ENCODE measurements at places on chromosomes 5 and 9.
A peak's percentile ranks its signal among the peaks of the same experiment; 100 is the strongest.

DNA sequence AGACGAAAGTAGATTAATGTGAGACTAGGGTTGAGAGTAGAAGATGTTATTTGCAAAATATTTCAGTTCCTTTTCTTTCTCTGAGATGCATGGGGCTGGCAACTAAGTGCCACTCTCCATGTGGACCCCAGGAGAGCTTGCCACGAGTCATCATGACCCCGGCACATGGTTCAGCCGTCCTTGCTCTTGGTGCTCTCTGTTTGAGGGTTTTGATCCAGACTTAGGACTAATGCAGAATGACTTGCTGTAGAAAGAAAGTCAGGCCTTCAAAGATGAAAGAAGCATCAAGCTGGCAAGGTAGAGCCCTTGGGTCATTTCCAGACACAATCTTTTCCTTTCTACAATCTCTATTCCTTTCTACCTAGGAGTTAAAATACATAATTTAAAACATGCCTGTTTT is 84.7 kb downstream of the RASGRF2 start:
- DNase-seq, result no peak

DNA sequence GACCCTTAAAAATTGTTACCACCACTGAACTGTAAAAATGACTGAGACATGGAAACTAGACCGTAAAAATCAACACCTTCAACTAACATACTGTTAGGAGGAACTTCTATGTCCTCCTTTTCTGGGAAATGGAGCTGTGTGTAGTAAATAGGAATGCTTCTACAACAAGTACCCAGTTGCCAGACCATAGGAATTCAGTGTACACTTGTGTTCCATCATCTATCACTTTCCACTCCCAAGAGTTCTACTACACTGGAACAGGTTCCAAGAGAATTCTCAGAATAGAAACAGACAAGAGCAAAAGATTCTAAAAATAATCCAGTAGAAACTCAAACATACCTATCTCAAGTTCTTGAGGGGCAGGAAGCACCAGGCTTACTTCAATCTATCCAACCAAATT is 23.6 kb downstream of the UBAP2 start:
- no peak for DNase-seq

- DNase-seq, result no peak
Measured at GRCh38 chr5:34452170-34452828, 203.8 kb upstream of the RAI14 start.

DNA sequence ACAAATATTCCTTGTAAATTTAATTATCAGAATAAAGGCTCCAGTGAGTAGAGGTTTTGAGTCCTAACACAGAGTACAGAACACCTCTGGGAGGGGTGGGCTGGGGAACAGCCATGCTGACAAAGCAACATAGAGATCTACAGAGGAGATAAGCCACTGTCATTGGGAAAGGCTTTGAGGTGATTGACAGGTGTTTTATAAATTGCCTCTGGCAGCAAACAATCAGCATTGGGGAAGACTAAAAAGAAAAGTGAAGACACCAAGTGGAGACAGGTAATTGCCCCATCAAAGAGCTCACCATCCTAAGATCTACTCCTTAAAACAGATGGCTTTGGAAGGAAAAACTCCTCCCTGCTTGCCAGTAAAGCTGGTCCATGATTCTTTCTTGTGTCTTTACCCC is 189.7 kb upstream of the TLE4 start:
- DNase-seq, result no peak

DNA sequence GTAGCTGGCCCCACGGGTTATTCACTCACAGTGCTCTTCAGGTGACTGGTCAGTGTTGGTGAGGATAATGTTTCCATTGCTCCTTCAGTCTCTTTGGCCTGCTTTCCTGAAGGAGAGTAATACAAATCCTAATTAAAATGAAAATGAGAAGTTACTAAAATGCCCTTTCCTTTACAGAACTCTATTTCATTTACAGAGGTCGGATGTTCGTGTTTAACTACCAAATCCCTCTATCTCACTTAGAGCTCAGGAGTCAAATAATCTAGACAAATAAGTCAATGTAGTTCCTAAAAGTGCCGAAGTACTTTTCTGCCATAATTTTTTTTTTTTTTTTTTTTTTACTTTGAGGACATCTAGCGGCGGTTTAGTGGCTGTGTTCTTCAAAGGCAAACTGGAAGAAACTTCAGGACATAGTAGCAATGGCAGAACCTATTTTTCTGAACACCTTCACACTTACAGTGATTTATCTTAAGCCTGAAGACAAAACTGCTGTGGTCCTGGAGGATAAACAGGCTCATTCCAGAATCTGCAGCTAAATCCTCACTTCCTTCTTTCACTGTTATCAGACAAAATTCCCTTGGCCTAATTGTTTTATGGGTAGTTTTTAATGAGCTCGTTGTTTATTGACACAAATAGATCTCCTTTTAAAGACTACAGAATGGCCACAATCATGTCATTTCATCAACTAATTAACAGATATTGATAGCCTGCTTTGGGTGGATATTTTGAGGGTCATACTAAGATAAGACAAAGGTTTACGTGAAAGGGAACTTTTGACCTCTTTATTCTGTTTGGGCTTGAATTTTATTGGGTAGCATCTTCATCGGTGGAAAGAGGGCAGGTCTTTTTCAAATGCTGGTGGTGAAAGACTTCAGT is 207.6 kb upstream of the DMRTA1 start:
- no peak for DNase-seq

DNA sequence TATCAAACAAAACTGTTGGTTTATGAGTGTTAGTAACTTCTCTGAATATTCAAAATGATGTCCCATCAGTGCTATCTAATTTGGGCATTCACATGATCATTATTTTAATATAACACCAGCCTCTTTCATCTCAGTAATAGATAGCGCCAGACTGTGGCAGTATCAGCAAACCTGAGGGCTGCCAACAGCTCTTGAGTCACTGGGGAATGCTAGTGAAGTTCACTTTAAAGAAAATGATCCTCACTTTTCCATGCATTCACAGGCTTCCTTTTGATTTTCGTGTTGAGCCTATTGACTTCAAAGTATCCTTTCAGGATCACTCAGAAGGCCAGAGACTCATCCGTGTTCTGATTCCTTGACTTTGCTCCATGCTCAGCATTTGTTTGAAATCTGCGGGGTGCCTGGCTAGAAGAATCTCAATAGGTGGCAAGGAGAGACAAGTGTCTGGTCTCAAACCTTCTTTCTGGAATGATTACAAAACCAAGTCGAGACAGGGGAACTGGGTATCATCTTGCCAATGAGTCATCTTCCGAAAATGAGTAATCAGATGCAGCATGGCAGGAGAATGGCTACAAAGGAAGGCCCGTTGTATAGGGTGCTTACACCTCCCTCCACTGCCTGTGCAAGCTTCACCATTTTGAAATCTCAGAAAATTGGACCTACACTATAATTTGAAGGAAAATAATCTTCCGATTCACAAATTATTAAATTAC is 509.1 kb downstream of the RASEF start:
- DNase-seq, result no peak

GRCh38 chr9:124420991-124421543 is 5.8 kb upstream of the PSMB7 start:
- DNase-seq, result no peak

DNA sequence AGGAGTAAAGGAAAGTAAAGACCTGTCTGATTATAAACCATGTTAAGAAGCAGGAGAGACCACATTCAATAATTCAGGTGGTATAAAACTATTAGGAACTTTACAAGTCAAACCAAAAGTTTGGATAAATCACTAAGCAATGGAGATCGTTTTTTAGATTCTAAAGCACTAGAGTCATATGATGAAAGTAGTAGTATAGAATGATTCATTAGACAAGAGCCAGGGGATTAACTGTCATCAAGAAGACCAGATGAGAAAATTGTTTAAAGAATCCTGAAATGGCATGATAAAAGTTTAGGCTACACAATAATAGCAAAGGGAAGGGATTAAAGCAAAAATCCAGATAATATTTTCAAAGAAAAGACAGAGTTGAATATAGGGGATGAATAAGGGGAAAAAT is 12.9 kb upstream of the CARNMT1 start:
- DNase-seq, result no peak

DNA sequence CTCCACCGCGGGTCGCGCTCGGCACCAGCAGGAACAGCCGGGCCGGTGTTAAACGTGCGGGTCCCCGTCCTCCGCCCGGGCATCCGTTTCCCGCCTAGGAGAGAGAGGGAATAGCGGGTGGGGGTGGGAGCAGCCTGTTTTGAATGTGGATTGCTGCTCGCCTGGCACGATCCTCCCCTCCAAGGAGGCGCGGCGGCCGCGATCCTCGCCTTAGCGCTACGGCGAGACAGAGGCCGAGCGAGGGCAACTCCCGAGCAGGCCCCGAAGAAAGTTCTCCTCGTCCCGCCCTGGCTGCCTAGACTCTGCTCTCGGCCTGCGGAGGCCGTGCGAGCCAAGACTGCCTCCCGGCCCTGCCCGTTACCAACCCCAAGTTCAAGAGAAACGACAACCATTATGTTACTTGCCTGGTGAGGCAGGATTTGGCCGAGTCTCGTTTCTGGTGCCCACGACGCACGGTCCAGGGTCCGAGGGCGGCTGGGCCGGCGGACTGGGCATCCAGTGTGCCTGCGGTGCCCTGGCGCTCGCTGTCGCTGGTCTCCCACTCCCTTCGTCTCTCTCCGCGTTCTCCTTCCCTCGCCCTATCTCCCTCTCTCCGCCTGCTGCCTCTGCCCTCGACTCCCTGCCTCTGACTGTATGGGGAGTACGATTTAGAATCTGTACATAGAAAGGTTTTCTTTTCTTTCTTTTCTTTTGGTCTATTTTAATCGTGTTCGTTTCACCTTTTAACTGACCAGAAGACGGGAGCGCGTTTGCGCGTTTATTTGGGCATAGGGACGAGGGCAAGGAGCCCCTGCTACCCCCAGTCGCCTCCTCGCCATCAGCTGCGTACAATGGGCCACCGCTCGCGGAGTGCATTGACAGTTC is 724 bp downstream of the NR2F1-AS1 start:
- DNase-seq, result no peak

DNA sequence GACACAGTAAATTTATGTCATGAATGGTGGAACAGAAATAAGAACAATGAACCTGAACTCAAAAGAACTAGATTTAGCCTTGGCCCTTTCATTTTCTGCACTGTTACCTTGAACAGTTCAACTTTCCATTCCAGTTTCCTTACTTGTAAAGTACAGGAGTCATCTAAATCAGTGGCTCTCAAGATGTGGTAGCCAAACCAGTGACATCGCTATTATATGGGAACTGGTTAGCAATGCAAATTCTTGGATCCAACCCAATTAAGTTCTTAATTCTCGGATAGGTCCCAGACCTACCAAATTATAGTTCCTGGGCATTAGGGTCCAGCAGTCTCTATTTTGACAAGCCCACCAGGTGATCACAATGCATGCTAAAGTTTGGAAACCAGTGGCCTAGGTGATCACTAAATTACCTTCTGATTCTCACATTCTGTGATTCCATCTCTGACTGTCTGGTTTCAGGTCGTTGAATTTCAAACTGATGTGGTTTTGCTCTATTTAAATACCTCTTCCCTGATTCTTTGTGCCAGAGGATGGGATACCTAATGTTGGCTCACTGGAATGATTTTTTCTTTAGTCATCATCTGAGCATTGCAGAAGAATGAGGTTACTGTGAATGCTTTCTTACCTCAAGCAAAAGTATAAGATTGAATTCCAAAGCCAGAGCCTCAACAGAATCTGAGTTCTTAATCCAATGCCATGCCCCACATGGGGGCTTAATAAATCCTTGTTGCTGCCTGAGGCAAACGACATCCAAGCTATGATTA is 253.8 kb downstream of the ENC1 start:
- DNase-seq, result no peak

DNA sequence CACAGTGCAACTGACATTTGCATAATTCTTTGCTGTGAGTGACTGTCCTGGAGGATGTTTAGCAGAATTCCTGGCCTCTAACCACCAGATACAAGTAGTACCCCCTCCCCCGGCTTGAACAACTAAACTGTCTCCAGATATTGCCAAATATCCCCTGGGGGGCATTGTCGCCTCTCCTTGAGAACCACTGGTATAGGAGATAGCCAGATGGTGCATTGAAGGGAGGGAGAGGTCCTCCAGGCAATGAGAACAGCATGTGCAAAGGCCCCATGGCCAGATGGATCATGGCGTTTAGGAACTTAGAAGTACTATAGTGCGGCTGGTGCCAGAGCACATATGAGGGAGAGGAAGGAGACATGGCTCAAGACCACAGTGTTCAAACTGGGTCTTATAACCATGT is 18.9 kb upstream of the ORM1 start:
- no peak for DNase-seq

GRCh38 chr5:178080056-178080455 is 33.3 kb upstream of the N4BP3 start:
- DNase-seq, result no peak

GRCh38 chr5:170289121-170289520 is 8.5 kb downstream of the LCP2 start:
- DNase-seq, result no peak

- no peak for DNase-seq
Measured at GRCh38 chr5:143760131-143760505, 51.8 kb upstream of the HMHB1 start.

- DNase-seq, result peak; percentile 16
Measured at GRCh38 chr9:77648234-77649108, at the start of gene GNA14. GNA14 (minus strand) TSS chr9:77648322; CDS start chr9:77647793, 529 bp downstream.

- DNase-seq, result peak; percentile 35
Measured at GRCh38 chr5:16456103-16456832, 9.3 kb downstream of the ZNF622 start.

DNA sequence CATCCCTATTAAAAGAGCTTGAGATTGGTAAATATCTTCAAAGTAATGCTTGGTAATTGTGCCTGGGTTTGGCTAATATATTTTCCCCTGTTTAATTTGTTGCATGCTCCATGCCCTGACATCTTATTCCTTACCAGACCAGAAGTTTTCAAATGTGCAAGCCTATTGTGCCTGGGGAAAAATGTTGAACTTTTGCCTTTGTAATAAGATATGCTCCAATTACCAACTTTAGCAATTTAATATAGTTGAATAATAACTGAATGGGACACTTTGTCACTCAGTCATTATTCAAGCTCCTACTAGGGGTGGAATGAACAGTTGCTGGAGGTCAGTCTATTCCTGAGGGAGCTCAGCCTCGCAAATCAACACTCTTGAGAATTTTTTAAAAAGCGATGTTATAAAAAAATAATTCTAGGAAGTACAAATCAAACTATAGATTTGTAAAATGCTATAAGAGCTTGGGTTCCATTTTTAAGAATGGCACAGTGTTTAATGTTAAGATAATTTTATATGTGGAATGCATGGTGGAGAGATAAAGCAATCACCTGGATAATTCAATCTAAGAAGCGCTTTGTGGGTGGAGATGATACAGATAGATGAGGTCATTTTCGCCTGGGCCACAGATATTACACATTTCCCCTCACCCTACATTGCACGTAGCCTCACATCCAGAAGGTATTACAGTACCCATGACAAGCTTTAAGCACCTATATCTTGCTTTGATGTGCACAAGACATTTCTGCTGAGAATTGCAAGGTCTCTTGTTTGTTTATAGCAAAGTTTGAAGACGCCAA is 231.8 kb downstream of the PIK3R1 start:
- no peak for DNase-seq

GRCh38 chr5:129506086-129506485 is 46.0 kb downstream of the ADAMTS19 start:
- DNase-seq, result no peak

GRCh38 chr5:128196791-128197190 is 113.2 kb downstream of the SLC12A2 start:
- DNase-seq, result no peak
